Lung (tissue), 17 donors: ENCODE measurements at places on chromosomes 1 and 21.

DNA sequence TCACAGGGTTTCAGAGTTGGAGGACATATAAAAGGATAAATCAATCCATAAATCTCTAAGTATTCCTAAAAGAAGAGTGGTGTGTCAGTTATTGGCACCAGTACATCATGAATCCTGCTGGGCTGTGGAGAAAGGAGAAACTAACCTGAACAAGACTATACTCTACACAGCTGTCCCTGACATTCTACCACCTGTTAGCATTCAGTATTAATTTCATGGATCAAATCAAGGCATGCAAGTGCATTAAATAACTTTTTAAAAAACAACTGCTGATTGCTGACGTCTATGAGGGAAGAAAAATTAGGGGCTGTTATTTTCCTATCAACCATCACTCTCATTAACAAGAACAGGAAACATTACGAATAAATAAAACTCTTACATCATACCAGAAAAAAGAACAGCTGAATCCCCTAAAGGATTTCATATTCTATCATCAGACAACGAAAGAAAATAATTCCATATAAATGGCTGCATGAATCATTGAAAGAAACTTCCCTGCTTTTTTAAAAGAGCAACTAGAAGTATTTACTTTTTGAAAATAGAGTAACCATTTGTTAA is 121.7 kb downstream of the ATF6 start:
- DNase-seq: no peak

DNA sequence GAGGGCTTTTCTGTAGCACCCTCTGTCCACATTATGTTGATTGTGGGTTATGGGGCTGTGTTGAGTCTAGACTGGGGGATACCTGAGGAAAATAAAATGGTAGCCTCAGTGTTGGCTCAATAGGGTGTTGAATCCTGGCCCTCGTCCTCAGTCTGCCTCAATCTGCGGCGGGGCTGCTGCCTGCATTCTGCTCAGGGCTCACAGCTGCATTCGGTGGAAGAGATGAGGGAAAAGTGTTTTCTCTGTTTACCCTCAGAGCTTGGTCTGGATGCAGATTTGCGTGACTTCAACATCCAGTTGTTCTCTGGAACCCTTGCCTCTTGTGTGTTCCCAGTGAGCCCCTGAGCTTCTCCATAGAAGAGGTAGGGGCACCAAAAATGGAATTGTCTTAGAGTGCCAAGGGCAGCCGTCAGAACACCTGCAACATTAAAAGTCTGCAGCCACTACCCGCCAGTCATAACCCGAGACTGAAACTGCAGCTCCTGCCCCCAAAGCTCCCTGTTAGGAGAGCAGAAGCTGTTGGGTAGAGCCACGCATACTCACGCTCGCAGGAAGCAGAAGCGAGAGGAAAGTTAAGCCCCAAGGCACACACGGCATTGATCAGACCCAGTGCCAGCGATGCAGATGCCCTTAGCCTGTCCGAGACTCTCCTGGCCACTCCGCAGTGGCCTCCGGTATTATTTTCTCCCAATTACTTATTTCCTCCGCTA is 215.3 kb upstream of the C1orf174 start:
- no peak for DNase-seq

- no peak for DNase-seq
Measured at GRCh38 chr1:172252321-172252720, 168.2 kb upstream of the C1orf105 start.

DNA sequence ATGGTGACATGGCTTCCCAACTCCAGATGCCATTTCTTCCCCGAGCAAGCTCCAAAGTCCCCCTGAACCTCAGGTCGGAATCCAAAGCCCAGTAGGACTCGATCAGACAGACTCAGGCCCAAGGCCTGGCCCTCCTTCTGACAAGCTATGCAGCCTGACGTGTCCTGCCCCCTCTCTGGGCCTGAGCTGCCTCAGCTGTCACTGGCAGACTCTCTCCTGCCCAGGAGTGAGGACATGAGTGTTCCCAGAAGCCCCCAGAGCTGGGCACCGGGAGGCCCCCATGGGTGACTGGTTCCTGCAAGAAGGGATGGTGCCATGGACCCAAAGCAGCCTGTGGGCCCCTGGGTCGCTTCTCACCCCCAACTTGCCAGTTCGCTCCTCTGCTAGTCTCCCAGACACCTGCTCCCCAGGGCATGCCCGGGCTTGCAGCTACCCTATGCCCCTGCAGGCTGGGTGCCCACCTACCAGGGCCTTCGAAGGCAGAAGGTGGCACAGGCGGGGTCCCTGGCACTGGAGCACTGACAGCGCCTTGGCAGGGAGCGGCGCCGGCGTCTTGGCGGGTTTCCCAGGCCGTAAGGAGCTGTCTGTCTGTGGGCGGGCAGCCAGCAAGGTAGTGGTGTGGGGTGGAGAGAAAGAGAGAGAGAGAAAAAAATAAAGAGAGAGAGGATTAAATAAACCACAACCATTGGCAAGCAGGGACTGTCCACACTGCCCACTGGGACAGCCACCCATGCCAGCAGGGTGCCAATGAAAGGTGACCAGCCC is 2.3 kb downstream of the EDN2 start:
- DNase-seq: peak; percentile 66

DNA sequence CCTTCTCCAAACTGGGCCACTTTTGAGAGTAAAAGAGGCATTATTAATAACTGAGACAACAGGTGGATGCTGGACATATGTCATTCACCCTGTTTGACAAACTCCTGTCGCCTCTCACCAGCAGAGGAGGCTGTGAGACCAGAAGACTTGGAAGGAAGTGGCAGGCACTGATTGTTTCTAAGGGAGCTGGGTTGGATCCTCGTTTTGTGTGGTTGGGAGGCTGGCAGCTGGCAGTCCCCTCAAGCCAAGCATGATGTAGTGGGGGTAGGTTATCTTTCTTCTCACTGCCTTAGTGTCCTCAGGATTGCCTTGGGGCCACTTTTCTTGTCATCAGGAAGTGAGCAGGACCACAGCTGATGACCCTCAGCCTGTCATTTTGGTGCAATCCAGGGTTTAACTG is 86.5 kb upstream of the KCNJ15 start:
- peak; percentile 32 for DNase-seq

- no peak for DNase-seq
Measured at GRCh38 chr1:86621286-86621685, 74.4 kb downstream of the CLCA4 start.

DNA sequence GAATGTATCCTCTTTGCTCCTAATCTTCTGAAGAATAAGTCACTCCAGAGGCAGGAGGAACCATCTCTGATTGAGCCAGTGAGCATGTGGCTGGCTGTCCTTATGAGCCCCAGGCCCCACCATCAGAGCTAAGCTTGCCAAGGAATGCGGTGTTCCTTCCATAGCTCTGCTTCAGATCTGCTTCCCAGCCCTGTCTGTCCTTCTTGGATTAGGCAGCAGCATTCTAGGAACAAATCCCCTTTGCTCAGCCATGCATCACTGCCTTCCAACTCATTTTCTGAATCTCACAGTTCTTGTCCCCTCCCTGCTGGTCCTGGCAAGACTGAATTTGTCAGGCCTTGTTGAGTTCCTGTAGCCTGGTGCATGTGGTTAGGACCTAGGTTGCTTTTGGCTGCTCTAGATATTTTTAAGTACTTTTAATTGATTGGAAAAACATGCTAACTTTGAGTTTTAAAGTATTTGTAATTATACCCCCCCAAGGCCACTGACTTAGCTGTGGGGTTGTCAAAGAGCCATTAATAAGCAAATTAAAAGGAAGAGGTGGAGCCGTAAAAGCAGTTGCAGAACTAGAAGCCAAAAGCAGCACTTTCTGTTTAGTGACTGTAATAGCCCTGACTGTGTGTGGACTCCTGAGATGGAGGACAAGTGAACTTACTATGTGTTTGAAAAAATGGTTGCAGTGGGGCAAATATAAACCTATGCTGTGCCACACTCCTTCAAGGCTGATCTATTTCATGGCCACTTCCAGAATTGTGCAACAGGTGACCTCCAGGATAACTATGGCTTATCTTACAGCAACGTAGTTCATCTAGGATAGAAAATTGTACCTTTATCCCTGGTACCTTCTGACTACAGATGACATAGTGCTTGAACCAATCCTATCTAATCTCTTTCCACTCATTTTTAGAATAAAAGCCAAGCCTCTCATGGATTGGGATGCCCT is 61.3 kb upstream of the BACH1 start:
- DNase-seq: no peak

DNA sequence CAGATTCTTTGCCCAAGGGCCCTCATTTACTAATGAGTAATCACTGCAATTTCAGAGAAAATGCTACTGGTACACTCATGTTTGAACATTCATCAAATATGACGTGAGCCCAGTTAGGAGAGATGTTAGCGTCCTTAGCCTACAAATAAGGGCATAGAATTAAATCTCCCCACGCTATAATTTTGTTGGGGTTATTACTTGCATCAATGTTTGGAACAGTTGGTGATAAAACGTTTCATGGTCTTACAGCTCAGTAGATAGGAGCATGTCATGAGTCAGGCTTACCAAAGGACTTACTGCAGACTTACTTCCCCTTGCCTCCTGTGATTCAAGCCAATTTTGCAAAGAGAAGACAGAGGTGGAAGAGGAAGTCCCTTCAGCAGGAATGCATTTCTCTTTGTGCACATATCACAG is 304.0 kb downstream of the KIF26B start:
- DNase-seq: no peak

GRCh38 chr1:81174052-81174451 is 626.7 kb upstream of the ADGRL2 start:
- DNase-seq: no peak

DNA sequence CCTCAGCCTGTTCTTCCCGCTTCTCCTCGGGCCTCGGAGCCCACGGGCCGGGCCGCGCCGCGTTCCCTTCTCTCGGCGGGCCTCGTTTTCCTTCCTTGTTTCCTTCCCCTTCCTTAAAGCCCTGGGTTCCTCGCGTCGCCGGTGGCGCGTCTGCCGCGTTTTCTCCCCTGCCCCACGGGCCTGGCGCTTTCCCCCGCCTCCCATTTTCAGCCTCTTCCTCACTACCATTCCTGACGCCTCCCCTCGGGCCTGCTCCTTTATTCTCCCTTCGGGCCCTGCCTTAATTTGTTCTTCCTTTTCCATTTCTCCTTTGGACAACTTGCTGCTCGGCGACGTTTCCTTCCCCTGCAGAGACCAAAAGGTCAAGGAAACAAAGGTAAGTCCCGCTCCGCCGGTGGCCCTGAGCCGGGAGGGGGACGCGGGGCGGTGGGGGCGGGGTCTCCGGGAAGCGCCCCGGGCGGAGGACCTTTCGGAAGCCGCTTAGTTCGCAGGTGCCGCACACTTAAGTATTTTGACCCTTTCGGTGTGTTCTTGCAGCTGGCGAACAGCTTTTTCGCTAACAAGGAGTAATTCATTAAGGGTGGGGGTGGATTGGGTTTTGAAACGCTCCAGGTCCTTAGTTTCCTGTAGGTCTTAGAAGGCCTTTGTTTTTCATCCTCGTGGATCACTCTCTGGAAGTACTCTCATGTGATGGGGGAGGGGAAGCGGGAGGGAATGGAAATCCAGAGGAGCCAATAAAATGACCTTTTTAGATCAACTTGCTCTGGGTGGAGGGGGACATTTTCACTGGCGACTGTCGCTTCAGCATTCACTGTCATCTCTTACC is 780 bp downstream of the YTHDF2 start:
- DNase-seq: peak; percentile 69

- no peak for DNase-seq
Measured at GRCh38 chr1:47436979-47437446, 831 bp upstream of the FOXD2 start.

GRCh38 chr1:32724678-32725614 is 22.4 kb upstream of the SYNC start:
- DNase-seq: peak; percentile 44

DNA sequence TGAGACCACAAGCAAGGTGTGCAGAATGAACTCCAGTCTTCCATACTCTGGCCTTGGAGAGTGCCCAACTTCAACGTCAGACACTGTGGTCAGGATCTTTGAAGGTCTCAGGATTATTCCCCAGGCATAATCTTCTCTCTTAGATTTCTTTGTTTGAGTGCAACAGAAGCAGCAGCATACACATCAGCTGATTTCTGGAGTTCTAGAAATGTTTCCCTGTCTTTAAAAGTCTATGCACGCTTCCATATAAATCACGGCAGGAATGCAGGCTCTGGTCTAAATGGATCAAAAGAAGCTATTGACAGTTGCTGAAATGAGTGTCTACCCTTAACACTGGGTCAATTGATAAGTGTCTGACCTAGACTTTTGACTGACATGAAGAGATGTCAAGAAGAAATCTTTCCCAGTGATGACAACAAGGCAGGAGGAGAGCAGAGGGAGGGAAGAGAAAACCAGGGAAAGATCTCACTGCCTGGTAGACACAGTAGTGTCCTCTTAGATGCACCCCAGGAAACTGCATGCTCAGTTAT is 279.7 kb downstream of the SPATA17 start:
- DNase-seq: no peak

DNA sequence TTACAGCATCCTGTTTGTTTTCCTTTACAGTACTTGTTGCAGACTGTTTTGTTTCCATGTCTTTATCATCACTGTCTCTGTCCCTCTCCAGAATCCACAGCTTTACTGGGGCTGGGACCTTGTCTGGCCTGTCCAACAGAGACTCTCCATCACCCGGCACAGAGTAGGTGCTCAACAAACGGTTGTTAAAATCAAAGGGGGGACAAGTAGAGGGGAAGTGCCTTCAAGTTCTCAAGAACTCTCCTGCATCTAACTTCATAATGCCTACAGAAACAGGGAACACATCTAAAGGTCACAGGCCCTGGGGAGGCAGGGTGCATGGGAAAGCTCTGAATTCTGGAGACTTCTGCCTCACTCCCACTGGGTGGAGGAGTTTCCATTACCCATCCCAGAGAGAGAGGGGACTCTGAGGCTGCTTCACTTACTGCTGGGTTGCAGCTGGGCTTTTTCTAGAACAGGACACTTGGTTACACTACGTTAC is 2.3 kb upstream of the ECE1 start:
- no peak for DNase-seq

GRCh38 chr1:107653765-107654164 is 311.2 kb downstream of the VAV3 start:
- no peak for DNase-seq

DNA sequence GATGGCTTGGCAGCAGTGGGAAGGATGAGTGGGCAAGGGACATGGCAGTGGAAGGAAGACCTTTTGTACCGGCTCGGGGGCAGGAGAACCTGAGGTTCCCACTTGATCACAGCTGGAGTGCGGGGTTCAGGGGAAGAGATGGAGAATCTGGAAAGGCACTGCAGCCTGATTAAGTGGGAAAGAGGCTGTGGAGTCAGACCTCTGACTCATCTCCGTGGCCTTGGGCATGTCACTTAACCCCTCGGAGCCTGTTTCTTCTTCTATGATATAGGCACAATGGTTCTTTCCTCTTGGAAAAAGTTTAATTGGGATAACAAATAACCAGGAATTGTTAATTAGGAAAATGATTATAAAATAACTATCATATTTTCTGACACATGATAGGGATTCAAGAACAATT is 13.1 kb upstream of the TMEM61 start:
- no peak for DNase-seq
